ENCODE measurements at places on chromosomes 3 and 15. TPM values are rescaled to one million over a fixed set of nuclear protein-coding genes. Genes with fewer than 3 reads are reported as not detected.

Gene FAM131A
- 14.0 TPM for polyA plus RNA-seq

Gene SLC22A14
- polyA plus RNA-seq = 0.75 TPM

Gene NRROS
- 2.0 TPM for polyA plus RNA-seq

Gene C3orf22
- polyA plus RNA-seq = not detected

Gene ACTRT3
- 4.5 TPM for polyA plus RNA-seq

Gene CILP
- 0.37 TPM for polyA plus RNA-seq

Gene PLA2G4D
- not detected for polyA plus RNA-seq

Gene SLC2A2
- 31.0 TPM for polyA plus RNA-seq

Gene GOLGA8T
- 0.28 TPM for polyA plus RNA-seq

Gene WDR48
- 21.0 TPM for polyA plus RNA-seq

Gene MAGEF1
- polyA plus RNA-seq = 50.0 TPM

Gene MYRIP
- polyA plus RNA-seq = 0.92 TPM

Gene TMCO5A
- not detected for polyA plus RNA-seq
